ENCODE measurements at places on chromosomes 1 and 21.
A peak's percentile ranks its signal among the peaks of the same experiment; 100 is the strongest.

GRCh38 chr1:8866173-8866791 is 12.2 kb downstream of the ENO1 start:
- no peak for DNase-seq

- DNase-seq: no peak
Observed at GRCh38 chr1:157499521-157499920, 52.8 kb downstream of the FCRL5 start.

DNA sequence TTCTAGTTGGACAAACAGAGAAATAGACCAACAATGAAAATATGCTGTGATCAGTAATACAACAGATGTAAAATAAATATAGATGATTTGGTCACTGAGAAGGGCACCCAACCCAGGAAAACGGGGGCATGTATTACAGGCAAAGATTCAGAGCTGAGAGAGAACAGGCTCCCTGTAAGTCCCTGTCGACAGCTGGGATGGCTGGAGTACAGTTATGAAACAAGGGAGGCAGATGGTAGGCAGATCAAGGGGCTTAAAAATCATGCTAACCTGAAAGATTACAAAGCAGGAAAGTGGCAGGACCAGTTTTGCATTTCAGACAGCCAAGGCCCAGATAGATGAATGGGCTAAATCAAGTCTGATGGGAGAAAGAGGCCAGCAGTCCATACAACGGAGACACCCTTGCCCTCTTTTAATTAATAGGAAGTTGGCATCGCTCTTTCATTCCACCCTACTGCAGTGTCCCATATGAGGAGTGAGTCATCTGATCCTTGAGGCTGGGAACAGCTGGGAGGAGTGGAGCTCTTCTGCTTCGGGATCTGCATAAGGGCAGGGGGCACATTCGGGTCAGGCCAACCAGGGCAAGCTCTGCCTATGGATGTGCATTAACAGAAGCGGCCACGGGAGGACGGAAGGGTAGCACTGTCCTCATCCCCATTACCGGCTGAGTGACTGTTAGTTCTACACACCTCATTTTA is 171.1 kb downstream of the DAB1 start:
- DNase-seq: no peak

GRCh38 chr1:181015251-181015615 is 7.4 kb downstream of the STX6 start:
- no peak for DNase-seq

DNA sequence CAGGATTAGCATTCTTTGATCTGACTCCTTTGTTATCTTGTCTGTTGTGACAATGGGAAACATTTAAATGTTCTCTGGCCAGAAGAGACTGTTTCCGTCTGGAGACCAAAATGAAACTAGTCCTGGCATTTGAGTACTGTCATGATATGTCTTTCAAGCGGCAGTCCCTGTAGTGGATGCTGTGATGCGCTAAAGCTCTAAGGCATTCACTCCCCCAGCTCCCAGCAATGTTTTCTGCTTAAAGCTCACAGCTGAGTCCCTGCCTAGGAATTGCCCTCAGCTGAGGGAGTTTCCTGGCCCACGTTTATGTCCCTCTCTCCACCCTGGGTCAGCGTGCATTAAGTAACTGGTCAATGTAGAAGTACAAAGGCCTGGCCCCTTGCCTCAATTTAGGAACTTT is 109.4 kb downstream of the UCHL5 start:
- no peak for DNase-seq

DNA sequence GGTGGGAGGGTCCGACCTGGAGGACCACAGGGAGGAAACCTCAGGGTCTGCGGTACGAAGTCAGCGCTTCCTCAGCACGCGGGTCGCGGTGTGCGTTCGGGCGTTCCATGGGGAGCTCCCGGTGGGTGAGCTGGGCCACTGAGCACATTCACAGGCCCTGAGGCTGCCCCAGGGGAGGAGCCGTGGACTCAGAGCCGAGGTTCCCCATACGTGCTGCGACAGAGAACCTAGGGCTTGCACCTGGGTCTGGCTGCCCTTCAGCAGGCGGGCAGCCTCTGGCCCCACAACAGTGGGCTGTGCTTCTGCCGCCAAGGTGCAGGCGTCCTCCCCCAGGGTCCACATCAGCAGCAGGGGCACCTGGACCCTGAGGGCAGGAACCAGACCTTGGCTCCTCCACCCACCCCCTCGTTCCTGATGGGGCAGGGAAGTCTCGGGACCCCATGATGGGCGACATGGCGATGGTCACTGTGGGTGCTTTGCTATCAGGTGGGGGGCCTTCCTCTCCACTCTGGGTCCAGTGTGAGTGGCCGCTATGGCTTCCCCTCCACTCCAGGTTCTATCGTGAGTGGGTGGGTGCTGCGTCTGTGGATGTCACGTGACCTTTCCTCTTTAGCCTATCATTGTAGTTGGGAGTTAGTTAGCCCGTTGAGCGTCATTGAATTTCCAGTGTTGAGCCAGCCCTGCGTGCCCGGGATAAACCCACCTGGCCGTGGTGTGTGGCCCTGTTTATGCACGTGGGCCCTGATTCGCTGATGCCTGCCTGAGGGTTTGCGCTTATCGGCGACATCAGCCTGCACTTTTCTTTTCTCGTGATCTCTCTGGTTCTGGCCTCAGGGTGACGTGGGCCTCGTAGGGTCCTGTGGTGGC is 27.9 kb downstream of the FTCD start:
- no peak for DNase-seq

DNA sequence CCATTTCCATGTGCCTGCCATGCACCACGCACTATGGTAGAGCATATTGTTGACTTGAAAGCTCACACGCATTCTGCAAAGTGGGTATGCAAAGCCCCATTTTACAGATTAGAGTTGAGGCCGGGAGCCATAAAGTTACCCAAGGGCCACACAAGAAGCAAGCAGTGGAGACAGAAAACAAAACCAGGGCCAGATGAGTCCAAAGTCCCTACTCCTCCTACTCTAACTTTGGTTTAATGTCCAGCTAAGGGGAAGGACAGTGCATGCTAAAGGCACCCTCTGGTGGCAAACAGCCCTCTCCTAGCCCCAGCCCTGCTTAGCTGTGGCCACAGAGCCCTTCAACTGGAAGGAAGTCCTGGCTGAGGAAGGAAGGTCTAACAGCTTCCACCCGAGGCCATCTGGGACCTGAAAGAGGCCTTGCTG is 74.9 kb downstream of the SLC66A1 start:
- DNase-seq: no peak

GRCh38 chr1:26790551-26790953 is 2.8 kb downstream of the PIGV start:
- peak; percentile 16 for DNase-seq

- no peak for DNase-seq
Observed at GRCh38 chr1:167186771-167187170, 33.9 kb upstream of the POU2F1 start.

DNA sequence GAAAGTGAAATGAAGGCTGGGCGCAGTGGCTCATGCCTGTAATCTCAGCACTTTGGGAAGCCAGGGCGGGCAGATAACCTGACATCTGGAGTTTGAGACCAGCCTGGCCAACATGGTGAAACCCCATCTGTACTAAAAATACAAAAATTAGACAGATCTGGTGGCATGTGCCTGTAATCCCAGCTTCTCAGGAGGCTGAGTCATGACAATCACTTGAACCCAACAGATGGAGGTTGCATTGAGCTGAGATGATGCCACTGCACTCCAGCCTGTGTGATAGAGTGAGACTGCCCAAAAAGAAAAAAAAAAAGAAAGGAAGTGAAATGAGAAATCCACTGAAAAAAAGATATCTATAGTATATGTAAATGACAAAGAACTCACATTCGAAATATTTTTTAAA is 439.9 kb downstream of the DISC1 start:
- no peak for DNase-seq

DNA sequence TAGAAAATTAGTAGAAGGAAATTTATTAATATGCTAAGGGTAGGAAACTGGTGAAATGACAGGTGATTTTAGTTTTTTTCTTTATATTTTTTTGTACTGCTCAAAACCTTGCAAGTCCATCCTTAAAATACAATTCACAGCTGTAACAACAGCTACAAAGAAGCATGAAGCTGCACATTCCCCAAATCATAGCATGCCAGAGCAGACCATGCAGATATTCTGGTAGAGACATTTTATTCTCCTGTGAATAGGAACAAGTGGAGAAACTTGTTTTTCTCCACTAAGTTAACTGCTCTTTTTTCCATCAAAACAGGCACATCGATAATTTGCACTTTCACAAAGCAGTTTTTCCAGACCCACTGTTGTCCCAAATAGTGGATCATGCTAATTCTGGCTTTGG is 1125.7 kb downstream of the BRINP3 start:
- no peak for DNase-seq

DNA sequence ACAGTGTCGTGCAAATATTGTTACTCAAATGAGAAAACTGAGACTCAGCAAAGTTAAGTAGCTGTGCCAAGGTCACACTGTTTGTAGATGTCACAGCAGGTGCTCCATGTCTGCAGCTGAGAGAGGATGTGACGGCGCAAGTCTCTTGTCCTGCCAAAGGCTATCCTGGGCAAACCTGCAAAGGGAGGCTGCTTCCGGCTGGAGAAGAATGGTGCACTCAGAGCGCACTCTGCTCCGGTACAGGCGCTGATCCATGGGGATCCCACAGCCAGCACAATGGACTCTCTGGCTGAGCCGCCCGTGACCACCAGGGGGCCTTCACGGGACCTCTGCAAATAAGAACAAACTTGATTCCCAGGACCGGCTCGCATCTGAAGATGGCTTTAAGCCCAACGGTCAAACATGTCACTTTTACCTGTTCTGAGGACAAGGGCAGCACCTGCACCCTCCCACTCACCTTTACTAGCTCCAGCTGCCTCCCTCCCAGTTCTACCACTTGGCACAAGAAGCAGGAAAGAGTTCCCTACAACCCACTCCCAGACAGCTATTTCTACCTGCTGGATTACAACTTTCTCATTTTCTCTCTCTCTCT is 21.9 kb downstream of the RD3 start:
- DNase-seq: peak; percentile 24

DNA sequence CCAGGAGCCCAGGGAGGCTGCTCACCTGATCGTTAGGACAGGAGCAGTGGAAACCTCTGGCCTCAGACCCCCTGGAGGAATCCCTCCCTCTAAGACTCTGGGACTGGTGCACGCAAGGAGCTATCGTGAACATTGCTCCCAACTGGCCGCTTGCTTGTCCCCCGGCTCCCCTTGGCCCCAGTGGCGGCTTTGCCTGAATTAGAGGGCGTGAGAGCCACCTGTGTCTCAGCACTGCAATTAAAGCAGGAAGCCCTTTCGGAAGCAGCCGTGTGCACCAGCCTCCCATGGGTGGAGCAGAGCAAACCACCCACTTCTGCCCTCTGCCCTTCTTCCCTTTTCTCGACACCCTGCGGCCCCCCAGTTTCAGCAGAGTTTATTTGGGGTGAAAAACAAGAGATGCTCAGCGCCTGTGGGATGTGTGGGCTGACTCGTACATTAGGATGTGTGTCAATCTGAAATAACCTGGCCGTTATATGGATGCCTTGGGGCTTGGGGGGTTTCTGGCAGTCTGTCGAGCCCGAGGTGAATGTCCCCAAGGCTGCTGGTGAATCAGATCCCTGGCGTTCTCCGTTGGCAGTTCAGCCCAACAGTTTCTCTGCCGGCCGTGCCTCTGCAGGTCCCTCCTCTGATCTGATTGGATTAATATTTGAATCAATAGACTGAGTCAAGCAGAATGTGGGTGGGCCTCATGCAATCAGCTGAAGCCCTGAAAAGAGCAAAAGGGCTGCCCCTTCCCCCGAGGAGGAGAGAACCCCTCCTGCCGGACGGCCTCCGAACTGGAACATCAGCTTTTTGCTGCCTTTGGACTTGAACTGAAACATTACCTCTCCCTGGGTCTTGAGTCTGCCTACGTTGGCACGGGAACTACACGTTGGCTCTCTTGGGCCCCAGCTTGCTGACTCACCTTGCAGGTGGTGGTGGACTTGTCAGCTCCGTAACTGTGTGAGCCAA is 7.3 kb upstream of the UMODL1 start:
- DNase-seq: peak; percentile 59

DNA sequence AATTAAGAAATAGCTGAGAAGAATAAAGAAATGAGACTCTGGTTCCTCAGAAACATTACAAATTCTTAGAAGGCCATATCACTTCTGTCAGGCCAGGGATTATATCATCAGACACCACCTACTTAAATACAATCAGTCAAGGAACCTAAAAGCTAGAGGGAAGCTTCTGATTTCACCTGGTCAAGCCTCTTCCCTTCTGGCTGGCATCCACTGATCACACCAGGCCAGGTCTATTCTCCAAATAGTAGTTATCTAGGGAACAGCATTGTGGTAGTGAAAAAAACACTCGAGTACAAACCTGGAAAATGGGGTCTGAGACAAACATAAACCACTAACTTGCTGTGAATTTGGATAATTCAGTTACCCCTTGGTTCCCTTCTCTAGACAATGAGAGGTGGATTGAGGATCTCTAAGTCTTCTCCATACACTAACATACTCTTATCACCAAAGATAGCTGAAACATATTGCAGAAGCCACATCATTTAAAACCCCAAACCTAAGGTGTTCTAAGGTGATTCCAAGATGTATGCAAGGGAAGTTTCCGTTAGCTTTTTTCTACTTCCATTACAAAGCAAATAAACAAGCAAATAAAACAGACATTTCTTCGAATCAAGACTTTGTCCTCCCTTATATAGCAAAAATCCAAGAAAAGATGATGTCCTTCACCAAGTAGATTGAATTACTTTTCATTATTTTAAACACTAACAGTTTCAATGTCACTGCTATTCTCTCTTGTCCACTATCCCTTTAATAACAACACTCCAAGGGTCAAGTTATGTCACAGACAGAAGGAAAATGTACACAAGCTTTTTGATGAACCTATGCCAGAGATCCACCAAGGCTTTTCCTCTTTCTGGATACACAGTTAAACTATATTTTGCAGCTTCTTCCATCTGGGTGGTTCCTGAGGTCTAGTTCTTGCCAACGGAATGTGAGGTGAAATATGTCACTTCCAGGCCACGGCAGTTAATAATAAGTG is 212.9 kb downstream of the KCNH1 start:
- no peak for DNase-seq

- DNase-seq: no peak
Observed at GRCh38 chr1:4053774-4054173, 153.7 kb upstream of the C1orf174 start.

- no peak for DNase-seq
Observed at GRCh38 chr1:3851292-3851691, 5.7 kb downstream of the CEP104 start.

GRCh38 chr21:37580666-37581065 is 214.1 kb downstream of the DYRK1A start:
- DNase-seq: no peak

- DNase-seq: no peak
Observed at GRCh38 chr21:16532840-16533239, 803.1 kb downstream of the USP25 start.

- no peak for DNase-seq
Observed at GRCh38 chr1:29279406-29279805, 43.1 kb downstream of the PTPRU start.

DNA sequence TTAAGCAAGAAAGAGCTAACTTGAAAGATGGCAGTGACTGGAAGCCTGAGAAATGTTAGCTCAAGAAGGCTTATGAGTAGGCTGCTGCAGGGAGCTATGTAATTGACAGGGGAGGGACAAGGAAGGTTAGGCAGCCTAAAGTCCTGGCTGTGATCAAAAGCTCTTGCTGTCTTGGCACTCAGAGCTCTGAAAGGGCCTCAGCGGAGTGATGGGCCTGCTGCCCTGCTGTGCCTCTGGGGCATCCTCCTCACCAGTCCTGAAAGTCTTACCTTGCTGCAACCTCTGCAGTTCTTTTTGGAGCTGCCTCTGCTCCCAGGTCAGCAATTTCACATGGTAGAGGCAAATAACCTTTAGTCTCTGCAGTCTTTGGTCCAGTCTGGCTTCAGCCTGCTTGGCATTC is 1.8 kb downstream of the CCDC190 start:
- DNase-seq: no peak

GRCh38 chr1:111513410-111514020 is 10.1 kb upstream of the ADORA3 start:
- DNase-seq: no peak

GRCh38 chr1:27099587-27100334 is 55.2 kb downstream of the SLC9A1 start:
- no peak for DNase-seq

All from stimulated activated naive CD4-positive, alpha-beta T cell treated with Interleukin-2 at 50 U/mL for 16 hours (primary cell).